ENCODE measurements at places on chromosomes 5 and 9.

DNA sequence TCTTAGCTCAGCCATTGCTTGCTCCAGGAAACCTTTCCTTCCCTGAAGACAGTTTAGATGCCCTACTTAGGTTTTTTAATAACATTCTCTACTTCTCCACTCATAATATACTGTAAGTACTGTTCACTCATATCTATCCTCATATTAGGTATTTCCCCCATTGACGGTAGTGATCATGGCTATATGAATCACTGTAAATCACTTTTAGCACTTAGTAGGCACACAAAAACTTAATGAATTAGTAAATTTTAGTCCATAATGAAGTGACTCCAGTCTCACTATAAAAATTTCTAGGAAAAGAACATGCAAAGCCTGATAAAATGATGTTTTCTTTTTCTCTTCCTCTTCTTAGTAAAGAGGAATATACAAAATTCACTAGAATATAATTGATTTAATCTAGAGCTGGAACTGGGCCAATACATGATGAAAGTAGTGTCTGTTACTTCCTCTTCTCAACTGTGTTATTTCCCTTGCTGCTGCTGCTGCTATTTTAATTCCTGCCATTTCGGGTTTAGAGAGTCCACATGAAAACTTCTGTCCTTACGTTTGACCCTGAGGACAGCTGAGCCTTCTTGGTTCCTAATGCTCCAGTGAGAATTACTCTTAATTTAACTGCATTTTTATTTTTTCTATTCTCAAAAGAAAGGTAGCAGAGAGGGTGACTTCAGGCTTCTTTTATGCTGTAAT is 73.5 kb downstream of the LNPEP start:
- no peak for DNase-seq

DNA sequence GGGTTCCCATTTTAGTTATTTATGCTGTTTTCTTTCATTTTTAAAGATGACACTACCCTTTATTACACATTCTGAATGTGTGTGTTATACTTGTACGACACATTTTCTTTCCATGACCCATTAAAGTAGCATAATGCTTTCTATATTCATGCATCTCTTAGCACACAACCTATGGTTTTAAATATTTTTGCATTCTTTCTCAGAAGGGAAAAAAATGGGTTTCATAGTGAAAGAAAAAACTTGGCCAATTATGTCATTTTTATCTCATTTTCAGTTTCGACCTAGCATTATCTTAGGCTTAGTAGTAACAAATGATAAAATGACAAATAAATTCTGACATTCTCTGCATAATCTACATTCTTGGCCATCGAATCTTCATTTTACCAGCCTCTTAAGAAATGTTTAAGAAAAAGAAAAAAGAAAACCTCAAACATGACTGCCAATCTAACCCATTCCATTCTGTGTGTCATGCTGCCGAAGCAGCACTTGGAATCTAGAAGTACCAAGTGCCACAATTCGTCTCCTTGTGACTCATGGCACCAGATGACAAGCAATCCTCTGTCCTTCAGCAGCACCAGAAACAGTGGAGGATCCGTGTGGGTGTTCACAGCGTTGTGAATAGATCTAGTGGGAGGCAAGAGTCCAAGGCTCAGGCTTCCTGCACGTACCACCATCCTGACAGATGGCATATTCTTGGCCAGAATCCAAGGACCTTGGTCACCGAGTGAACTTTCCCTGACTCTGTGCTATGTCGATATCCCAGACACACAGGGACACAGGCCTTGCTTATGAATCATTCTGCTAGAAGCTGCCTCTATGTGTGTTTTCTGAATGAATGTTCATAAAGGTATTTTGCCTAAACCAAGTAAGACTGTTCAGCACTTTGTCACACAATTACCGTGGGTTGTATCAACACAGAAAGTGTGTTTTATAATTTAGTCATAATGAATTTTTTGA is 502.7 kb downstream of the NR2F1-AS1 start:
- DNase-seq: peak; percentile 87

GRCh38 chr9:4830699-4831098 is 38.0 kb downstream of the RCL1 start:
- DNase-seq: no peak

DNA sequence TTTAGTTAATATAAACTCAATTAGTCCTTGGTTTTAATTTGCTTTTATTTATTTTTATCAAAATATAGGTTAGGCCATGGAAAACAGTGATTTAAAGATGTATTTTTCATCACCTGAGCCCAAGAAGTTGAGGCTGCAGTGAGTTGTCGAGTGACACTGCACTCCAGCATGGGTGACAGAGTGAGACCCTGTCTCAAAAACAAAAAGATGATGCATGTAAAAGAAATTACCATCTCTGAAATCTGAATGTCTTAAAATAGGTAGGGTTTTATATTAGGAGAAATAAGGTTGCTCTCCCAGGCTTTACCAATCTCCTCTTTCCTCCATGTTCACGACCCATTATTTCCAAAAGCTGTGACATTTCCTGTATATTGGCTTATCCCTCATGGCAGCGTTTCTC is 162.3 kb upstream of the DAP start:
- no peak for DNase-seq

DNA sequence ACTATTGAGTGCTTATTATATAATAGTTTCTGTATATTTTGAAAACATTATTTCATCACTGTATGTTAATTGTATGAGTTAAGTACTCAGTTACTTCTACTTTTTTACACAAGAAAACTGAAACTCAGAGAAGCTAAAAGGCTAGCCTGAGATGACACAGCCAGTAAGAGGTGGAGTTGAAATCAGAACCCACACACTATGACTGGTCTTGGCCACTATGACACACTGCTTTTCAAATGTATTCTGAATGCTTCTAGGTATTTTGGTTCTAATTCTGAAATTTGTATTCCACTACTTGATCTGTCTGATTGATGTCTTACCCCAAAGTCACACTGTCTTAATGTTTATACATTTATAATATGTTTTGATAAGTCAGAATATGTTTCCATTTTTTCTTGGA is 181.8 kb downstream of the ZDHHC21 start:
- DNase-seq: no peak

DNA sequence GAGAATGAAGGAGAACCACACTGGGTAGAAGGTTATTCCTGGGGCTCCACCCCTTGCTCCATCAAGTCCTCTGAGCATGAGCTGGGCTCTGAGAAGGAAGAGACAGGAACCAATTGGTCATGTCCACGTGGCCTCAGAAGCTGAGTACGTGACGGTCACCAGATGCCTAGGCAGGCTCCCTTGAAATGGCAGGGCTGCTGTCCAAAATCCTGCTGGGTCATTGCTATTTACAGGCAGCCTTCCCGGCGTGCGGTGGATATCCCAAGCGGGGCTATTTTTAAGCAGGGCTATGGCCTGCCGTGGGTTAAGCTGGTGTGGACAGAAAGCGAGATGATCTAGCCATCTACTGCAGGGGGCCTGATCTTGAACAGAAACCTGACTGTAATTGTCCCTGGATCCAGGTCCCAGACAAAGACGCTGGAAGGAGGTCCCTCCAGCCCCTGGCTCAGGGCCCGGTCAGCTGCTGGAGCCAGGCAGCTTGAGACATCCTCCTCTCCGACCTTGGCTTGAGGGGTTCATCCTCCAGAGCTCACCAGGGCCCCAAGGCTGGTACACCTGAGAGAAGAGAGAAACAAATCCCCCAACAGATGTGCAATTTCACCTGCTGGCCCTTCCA is 550 bp upstream of the CKMT2 start:
- no peak for DNase-seq

- no peak for DNase-seq
Observed at GRCh38 chr5:132746954-132747615, at the start of gene CCNI2. Gene CCNI2 (plus strand): TSS chr5:132747426. CDS start chr5:132747496, 70 bp downstream.

DNA sequence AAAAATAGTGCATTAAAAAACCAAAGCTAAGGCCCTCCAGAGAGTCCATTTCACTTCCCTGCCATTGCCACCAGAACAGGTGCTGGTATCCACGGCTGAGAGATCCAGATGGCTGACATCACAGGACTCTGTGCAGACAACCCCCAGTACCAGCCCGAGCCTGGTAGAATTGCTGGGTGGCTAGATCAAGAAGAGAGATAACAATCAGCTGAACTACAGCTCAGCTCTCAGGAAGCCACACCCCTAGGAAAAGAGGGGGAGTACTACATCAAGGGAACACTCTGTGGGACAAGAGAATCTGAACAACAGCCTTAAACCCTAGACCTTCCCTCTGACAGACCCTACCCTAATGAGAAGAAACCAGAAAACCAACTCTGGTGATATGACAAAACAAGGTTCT is 73.8 kb upstream of the SLIT3 start:
- no peak for DNase-seq

DNA sequence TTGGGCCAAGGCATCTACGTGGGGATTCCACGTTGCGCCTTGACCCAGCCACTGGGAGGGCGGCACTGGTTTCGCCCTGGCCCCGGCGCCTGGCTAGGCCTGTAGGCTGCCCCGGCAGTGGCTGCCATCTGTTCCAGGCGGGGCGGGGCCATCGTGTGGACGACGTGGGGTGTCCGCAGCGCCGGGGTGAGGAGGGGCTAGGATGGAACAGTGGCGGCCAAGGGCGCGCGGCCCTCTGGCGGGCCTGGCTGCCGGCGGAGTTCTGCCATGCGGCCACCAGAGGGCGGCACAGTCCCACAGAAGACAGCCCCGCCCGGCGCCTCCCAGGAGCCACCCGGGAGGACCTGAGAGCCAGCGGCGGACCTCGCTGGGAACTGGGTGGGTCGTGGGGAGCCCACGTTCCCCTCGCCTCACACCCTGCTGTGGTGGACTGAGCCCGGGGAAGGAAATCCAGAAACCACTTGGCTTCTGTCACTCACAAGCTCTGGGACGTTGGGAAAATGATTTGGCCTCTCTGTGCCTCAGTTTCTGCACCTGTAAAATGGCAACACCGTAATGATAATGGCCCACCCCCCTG is 22.6 kb upstream of the RAPGEF1 start:
- DNase-seq: peak; percentile 47

DNA sequence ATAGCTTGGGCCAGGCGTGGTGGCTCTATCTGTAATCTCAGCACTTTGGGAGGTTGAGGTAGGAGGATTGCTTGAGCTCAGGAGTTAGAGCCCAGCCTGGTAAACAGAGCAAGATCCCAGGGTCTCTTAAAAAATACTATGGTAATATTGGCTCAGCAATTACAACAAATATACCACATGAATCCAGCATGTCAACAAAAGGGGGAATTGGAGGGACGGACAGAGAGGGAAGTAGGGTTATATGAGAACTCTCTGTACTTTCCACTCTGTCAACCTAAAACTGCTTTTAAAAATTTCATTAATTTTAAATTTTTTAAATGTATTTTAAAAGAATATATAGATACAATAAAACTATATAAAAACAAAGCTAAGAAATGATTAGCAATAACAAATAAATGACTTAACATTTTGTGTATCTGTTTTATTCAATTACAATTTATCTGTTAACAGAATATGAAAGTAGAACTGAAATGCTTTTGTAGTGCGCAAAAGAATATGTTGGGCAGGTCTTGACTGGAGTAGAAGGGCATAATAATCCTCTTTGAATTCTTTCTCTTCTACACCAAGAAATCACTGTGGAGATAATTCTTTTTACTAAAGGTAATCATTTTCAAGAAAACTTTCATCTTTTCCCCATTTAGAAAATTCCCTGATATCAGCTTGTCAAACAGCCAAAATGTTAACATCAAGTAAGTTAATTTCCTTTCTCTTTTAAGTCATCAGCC is 12.9 kb upstream of the CDC42SE2 start:
- DNase-seq: no peak

GRCh38 chr5:36682499-36682898 is 76.1 kb downstream of the SLC1A3 start:
- DNase-seq: no peak
